ENCODE measurements at places on chromosomes 4 and X.
A peak's percentile ranks its signal among the peaks of the same experiment; 100 is the strongest.

DNA sequence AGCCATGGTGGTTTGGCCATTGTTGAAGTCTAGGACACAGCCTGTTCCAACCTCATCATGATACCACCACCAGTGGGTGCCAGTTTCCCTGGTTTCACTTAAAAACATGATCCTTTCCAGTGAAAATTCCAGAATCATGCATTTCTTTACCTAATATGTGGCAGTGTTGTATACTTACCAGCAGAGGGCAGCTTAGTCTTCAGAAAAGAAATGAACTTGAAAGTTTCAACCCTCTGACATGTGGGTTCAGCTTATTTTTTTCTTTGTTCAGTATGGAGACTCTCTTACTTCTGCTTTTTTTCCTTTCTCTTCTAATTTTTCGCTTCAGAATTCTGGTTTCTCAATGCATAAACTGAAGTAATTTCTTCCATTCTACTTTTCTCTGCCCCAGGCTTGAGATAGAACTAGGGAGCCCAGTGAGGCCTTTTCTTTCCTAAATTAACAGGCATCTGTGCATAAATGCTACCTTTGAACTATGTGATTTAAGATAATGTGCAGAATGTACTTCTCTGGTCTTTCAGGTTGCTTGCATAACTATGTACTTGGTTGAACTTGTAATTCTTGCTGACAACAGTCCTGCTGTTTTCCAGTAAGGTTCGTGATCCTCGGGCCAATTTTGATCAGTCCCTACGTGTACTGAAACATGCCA is 10.7 kb downstream of the LIAS start:
- DNase-seq: no peak

DNA sequence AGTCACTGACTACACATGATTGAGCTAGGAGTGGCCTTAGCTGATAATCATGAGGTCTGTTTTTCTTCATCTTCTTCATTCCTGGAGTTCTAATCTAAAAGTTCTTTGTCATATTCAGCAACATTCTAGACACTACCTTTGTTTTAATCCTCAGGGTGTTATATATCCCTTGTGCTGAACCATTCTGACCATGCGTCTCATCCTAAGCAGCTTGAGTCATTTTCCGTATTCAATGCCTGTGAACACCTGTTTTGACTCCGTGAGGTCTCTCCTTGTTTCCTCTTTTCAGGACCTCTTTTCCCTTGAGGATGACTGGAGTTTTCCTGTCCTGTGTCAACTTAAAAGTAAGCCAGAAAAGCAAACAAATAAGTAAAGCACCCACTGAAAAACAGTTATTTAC is 597.9 kb downstream of the GBA3 start:
- DNase-seq: no peak

DNA sequence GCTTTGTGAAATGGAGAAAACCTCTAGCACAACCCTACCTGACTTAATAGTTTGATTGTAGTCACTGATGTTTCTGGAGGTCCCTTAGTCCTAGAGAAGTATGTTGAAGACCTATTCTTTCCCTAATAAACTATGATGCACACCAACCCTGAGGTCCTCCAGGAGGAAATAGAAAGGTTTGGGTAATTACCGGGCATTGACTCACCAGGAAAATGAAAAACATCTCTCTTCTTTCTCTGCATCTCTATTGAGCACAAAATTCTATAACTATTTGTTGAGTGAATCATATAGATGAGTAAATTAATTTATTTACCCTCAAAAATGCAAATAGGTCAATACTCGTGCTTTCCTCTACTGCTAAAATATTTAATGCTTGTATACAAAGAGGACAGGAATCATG is 582.4 kb upstream of the FAM241A start:
- no peak for DNase-seq

GRCh38 chr4:10611673-10612072 is 72.9 kb downstream of the CLNK start:
- DNase-seq: no peak

GRCh38 chr4:105808750-105809041 is 86.6 kb upstream of the NPNT start:
- DNase-seq: no peak

GRCh38 chr4:3518511-3518880 is 13.7 kb downstream of the LRPAP1 start:
- no peak for DNase-seq

- DNase-seq: no peak
Measured at GRCh38 chr4:26525136-26525770, 35.0 kb upstream of the CCKAR start.

DNA sequence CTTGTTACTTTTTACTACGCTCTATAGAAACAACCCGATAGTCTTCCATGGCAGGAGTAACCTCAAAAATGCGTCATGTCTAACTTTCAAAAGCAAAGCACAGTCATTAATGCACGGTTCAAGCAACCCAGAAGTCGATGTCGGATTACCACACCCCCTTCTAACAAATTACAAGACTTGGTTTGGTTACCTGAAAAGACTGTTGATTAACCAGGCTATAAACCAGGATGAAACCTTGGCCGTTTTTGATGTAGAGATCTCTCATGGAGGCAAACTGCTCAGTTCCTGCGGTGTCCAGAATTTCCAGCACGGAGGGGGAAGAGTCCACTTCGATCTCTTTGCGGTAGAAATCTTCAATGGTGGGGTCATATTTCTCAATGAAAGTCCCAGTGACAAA is 2.4 kb downstream of the RAP2C start:
- DNase-seq: peak; percentile 10

DNA sequence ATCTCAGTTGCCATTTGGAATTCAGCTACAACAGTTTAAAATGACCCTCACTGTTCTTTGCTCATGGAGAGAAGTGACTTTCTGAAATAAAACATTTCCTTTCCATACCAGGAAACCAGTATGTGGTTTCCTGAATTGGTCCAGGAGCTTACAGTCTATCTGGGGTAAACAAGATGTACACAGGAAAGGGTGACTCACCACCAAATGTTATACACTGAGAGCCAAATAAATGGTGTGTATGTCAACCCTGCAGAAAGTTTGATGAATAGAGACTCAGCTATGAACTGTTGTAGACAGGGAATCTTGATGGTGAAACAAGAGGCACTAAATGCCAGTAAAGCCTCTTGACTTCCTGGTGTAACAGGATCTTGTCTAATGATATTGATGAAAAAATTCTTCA is 100.4 kb downstream of the HS6ST2 start:
- DNase-seq: no peak

- no peak for DNase-seq
Measured at GRCh38 chr4:186570193-186570996, 15.0 kb upstream of the MTNR1A start.

- no peak for DNase-seq
Measured at GRCh38 chr4:35900286-35901243, 343.7 kb downstream of the ARAP2 start.

GRCh38 chr4:176791591-176792325 is 964 bp downstream of the VEGFC start:
- no peak for DNase-seq

GRCh38 chrX:110432906-110433215 is 74.2 kb downstream of the RTL9 start:
- no peak for DNase-seq

- no peak for DNase-seq
Measured at GRCh38 chrX:108162265-108162664, 70.7 kb downstream of the ATG4A start.

DNA sequence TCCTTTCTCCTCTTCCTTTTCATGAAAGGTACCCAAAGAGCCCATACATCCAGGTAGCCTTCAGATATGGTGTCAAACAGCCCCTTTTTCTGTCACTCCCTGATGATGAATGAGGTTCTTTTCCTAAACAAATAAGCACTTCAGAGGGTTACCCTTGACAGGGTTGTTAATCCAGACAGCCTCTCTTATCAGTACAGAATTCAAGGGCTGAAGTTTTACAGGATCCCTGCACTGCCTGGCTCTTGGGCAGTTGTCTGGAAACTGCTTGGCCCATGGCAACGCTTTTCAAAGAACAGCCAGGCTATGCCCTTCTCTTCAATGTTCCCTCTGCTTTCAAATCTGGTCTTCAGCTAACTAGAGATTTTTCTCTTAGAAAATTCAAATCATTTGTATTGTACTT is 352.6 kb upstream of the FAM241A start:
- DNase-seq: no peak

DNA sequence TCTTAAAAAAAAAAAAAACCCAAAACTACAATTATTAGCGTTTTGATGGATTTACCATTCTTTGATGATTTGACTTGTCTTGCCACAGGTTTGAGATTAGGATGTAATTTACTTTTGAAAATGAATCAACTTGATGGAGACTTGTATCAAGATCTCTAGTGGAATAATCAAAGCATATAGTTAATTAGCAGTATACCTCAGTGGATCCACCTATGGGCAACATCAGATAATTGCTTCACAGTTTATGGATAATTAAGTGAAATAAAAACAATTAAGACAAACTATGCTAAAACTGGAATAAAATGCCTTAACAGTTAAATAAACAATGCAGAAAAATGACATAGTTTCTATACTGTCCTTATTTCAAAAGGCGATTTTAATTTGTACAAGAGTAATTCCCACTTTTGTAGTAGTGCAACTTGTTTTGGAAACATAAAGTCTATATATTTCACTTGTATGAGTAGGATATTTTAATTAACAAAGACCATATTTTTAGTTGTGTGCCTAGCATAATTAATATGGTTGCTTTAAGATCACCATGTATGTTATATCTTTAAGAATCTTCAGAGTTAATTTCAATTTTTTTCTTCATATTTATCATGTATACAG is 4.2 kb downstream of the CPEB2 start:
- DNase-seq: no peak

- no peak for DNase-seq
Measured at GRCh38 chrX:48793935-48794334, 7.5 kb downstream of the GATA1 start.

- DNase-seq: no peak
Measured at GRCh38 chr4:169144061-169144600, 126.6 kb downstream of the SH3RF1 start.

DNA sequence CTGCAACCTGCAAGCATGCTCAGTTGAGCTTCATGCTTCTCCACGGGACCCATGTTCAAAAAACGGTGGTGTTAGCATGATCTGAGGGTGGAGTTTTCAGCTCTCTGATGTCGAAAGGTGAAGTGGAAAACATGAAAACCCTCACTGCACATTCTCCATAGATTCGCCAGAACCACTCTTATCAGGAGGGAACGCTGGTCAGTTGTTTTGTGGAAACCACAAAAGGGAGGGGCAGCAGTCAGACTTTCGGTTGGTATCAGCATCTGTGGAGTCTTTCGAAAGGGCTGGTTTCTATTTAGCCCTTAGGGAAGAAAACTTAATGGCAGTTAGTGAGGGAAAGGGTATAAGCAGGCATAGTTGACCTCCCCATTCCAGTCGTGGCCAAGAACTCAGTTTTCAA is 12.6 kb downstream of the PPA2 start:
- DNase-seq: no peak

GRCh38 chr4:140154572-140154891 is 548 bp upstream of the MAML3 start:
- no peak for DNase-seq

GRCh38 chr4:3708103-3708510 is 58.1 kb upstream of the ADRA2C start:
- DNase-seq: no peak

GRCh38 chrX:7926501-7926900 is 712 bp downstream of the PNPLA4 start:
- no peak for DNase-seq

DNA sequence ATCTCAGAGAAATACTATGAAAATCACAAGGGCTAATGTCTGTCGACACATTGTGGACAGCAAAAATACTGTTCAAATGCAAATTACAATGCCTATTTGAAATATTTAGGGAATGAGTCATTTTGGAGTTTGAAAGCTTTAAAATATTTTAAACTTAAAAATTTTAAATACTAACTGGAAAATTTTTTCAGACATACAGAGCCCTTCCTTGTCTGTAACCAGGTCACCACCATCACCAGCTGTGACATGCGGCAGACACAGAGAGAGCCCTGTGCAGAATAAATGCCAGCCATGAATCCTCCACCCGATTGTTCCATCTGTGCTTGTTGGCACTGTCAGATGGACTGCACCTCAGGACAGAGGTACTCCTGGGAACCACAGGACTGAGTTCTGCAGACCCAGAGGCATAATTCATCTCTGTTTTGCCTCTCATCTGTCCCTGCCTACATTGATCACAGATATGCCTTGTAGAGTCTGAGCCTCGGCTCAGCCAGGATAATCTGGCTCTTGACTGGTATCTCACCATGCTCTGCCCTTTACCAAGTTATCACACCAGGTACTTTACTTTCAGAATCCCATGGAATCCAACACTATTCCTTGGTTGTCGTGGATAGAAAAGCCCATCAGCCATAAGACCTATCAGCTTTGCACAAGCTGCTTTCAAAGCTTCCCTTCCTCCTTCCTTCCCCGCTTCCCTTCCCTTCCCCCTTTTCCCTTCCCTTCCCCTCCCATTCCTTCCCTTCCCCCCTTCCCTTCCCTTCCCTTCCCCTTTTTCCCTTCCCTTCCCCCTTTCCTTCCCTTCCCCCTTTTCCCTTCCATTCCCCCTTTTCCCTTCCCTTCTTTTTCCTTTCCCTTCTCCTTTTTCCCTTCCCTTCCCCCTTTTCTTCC is 67.2 kb downstream of the TBC1D9 start:
- DNase-seq: no peak

GRCh38 chr4:177264788-177265422 is 44.8 kb upstream of the NEIL3 start:
- DNase-seq: no peak

- no peak for DNase-seq
Measured at GRCh38 chrX:13305108-13305507, 14.7 kb downstream of the ATXN3L start.

DNA sequence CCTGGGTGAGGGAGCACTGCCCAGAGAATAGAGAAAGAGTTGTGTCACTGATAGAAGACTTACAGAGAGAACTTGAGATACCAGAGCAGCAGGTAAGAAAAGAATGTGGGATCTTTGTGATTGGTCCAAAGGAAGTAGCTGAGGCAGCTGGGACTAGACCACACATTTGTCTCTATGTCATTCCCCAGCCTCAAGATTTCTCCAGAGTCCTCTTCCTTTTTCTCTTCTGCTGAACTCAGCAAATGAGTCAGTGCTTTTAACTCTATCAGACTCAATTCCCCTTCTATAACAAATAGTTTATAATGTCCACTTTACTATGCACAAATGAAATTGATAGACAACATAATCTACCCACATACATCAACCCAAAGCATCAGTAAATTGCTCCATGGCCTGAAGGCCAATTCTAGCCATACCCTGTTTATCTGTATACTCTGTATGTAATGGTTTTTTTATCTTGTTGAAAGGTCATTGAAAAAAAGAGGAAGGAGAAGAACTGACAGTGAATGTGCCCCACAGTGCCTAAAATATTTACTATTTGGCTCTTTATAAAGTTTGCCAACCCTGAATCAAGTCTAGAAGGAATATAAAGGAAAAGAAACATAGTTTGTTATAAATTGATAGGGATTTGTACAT is 38.2 kb downstream of the ETDC start:
- no peak for DNase-seq

All from stimulated activated CD4-positive, alpha-beta T cell treated with anti-CD3 and anti-CD28 coated beads, Interleukin-1b, Interleukin-23, amount 100 ng/mL, for 48 hours (primary cell).